ENCODE measurements at places on chromosomes 7 and 10.

GRCh38 chr10:73865107-73865458, 9.3 kb downstream of the CAMK2G start:
- DNase-seq: peak; percentile 52

GRCh38 chr10:70258216-70258615, 25.0 kb upstream of the PPA1 start:
- no peak for DNase-seq

DNA sequence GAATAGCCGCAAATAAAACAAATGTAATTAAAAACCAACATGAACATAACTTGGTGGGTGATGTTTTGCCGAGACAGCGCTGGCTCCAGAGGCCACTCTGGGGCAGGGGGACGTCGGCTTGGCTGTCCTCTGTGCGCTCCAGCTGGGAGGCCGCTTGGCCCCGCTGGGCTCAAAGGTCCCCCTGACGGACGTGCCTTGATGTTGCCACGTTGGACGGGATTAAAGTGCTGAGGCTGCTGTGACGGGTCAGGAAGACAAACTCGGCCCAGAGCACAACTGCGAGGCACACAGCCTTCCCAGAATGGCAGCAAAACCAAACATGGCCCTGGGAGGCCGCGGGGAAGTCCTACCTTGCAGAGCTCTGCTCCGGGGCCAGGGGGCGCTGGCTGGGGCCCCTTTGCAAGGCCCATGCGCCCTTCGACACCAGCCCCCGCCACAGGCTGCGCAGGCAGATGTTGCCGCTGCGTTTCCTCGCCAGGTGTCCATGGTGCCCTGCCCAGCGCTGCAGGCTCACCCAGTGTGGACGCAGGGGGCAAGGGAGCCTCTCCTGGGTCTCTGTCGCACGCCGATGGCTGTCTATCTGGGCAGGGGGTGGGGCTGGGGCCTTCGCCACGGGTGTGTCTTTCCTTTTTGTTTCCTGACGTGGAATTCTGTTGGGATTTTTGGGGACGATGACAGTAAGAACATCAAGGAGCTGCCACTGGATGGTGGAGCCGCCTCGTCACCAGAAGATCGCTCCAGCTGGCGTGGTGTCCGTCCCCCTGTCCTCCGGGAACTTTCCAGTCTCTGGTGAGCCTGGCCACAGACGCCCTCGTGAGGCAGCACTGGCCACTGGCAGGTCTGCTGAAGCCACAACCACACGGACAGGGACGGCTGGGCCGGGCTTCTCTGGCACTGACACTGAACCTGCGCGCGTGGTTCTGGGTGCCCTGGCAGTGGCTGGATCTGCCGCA, 99.6 kb upstream of the DIP2C start:
- DNase-seq: peak; percentile 99

DNA sequence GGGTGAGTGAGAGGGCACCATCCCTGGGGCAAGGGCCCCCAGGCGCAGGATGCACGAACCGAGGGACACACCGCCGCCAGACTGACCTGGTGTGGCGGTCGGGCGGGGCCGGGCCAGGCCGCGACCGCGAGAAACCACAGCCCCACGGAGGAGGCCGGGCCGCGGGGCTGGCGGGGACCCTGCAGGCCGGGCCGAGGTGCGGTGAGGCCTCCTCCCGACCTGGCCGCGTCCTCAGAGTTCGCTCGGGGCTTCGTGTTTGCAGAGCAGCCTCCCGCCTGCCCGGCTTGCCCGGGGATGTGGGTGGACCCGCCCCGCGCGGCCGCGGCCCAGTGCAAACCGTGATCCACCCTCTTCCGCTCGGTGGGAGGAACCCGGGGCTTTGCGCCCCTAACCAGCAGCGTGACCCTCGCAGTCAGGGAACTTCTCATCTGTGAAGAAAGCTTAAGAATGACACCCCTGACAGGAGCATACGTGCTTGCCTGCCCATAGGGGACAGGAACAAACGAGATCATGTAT, 20.6 kb upstream of the HOXA13 start:
- peak; percentile 68 for DNase-seq

- DNase-seq: peak; percentile 94
Observed at GRCh38 chr7:100483722-100484672, at the start of gene NYAP1. NYAP1 (plus strand) TSS chr7:100483927; CDS start chr7:100485312, 1,385 bp downstream.

DNA sequence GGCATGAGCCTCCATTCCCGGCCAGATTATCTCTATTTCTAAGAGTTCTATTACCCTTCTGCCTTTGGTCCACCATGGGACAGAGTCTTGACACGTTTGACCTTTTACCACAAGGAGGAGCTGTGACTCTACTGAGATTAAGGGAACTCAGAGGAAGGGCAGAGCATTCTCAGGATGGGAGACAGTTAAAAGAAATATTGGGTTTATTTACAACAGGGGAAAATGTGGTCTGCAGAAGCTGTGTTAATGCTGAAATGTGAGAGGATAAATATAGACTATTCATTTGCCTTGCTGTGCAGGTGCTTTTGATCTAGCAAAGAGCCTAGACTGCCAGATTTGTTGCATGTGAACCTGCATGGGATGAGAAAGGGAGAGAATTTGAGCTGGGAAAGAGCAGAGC, 45.8 kb upstream of the PRSS58 start:
- no peak for DNase-seq

DNA sequence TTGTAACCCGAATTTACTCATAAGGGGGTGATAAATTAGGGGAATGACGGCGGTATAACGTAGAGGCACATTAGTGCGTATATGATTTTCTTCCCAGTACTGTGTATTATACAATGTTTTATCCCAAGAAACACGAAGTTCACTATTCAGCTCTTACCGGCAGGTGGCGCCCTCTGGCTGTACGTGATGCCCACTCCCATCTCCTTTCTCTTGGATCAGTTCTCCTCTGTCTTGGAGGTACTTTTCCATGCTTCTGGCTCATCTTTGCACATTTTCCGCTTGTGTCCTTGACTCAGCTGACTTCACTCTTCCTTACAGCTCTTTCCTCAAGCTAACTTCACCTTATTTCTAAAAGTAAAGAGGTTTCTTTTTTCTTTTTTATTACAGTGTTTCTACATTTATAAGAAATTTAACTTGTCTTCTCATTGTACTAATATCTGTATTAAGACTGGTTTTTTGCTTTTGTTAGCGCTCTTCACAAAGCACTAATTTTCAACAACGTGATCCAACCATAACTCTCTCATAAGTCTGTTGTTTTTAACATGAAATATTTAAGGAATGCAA, 21.3 kb downstream of the TMEM176B start:
- DNase-seq: no peak

- DNase-seq: peak; percentile 97
Observed at GRCh38 chr10:97713826-97714400, 383 bp downstream of the MARVELD1 start.

- no peak for DNase-seq
Observed at GRCh38 chr10:24622781-24623301, 100.8 kb downstream of the ARHGAP21 start.

DNA sequence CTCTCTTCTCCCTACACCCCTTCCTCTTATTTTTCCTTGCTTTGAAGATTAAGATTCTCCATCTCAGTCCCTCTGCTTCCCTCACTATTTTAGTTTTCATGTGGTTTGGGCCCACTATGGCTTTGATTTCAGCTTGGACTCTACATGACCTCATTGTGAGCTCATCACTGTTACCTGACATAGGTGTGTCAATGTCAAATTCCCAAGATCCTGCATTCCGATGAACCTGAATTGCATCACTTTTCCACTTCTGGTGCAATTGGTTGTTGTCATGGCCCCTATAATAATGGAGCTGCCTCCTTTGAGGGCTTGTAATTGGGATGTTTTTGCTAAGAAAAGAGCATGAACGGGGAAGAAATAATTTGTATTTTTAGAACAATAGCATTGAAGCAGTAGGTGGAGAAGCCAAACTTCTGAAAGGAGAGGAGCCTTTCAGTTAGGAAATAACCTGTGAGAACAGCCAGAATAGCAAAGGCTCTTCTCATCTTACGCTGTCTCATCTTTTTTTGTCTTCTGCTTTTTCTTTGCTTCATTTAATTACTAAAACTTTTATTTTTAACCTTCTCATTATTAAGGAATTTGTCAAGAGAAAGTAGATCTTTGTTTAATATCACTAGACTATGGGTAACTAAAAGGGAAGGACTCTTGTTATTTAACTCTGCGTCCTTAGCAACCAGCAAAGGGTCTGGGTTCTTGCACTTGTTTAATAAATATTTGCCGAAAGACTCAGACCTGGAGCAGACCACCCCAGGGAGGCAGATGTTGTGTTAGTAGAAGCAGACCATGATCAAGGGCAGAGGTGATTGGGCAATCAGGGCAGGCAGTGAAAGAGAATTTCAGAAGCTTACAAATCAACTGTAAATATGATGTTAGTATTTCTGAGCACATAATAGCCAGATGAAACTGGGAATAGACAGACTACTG, 95.4 kb downstream of the TES start:
- DNase-seq: no peak

DNA sequence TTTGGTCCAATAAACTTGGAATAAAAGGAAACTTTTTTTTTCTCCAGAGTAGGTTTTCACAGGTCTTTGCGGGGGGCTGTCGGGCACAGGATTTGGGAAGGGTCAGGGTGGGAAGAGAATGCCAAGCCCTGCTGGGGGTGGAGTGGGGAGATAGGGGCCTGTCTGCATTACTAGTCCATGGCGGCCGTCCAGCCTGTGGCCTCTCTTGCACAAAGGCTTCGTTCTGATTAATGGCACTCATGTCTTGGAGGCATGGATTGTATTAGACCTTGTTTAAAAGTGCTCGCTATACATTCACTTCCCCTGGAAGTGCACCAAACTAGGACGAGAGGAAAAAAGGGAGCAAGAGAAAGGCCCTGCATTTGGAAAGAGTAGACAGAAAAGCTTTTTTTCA, 37.2 kb downstream of the LRMDA start:
- DNase-seq: no peak

DNA sequence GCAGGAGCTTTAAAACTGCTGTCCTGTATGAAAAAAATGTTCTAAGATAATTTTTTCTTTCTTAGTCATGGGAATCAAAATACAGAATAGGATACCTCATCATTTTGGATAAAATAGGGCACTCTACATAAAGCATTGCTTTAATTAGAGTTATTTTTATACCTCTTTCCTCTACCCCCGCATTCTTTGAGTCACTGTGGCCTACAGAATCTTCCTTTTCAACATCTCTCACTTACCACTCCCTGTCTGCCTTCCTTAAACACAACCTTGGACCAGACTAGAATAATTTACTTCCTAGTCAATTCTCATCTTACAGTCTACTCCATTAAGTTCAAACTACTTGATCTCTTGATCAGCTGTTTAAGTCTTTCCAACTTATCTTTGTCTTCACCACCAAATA, 462.3 kb downstream of the PHTF2 start:
- DNase-seq: peak; percentile 86

- DNase-seq: no peak
Observed at GRCh38 chr7:39633563-39634477, 10.4 kb downstream of the RALA start.

DNA sequence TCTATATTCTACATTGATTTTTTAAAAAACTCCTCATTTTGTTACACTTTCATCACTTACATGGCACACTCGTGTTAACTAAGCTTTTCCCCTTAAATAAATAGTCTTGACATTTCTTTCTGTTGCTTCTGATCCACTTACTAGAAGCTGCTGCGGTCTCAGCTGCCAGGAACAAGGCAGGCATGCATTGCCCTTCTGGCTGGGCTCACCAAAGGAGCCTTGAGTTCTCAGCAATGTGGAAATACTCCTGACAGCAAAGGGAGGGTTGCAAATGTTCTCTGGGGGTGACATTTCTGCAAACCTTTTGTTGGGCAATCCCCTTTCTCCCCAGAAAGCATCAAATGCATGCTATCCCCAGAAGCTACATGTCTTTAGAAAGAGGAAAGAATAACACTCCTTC, 350.1 kb downstream of the PRPF18 start:
- DNase-seq: no peak

DNA sequence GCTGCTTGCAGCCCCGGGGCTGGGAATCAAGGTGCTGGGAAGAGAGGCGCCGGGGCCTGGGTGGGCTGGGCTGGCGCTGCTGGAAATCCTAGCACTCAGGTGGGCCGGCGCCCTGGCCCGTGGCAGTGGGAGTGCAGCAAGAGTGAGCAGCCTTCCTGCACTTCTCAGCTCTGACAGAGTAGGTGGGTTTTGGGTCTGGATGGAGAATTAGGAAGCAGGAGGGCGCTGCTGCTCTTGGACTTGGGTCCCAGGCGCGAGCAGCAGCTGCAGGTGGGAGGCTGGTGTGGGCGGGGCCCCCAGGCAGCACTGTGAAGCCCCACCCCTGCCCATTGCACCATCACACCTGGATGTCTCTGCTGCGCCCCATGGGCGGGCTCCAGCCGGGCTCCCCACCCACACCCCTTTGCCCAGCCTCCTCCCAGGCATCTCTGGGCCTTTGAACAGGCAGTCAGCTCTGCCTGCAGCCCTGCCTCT, 6.0 kb downstream of the BRI3 start:
- DNase-seq: peak; percentile 77

DNA sequence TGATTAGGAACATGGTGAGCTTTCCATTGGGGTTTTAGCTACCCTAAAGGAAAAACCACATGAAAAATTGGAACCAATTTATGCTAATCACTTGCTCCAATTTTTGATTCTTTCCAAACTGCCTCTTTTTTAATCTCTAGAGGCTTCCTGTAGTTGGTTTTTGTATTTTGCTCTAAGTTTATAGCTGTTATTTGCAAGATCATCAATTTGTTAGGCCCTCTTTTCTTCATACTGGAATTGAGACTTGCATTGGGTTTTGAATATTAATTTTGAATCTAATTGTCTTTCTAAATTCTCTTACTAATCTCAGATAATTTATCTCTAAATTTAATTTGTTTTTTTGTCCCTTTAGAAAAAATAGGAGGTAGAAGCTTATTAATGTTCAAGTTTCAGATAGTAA, 713.3 kb downstream of the REEP3 start:
- DNase-seq: no peak

DNA sequence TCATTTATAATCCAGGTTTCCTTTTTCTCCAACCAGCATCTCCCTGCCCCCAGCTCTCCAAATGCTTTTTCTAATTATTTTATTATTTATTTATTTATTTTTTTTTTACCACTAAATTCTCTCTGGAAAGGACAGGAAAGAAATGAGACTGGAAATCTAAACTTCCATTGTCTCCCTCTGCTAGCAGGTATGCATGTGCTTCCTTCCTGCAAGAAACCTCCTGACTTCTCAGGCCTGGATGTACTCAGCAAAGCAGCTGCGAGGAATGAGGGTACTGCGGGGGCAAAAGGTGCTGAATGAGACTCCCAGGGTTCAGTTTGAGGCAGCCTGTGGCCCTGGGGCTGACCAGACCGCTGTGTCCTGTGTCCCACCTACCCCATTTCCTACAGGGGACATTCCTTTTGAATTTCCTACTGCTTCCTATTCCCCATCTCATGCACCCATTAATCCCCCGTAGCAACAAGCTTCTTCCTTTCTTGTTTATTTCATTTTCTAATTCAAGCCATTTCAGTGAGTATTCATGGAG, 324.6 kb upstream of the IGFBP3 start:
- DNase-seq: no peak

DNA sequence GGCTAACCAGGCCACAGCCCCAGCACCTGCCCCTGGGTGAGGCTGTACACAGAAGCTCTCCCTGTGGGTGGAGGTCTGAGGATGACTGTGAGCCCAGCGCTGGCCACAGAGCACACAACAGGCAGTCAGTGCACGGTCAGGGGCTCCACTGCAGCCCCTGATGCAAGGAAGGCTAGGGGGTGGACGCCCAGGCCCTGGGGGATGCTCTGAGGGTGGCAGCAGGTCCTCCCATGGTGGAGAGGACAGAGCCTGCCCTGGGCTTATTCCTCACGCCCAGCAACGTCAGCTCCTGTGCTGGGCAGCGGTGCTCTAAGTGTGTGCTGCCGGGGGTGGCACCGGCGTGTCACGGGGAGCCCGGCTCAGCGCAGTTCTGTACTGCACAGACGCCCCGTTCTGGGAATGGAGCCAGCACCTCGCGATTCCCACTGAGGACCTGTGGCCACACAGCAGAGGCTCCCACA, 223.2 kb downstream of the MAD1L1 start:
- peak; percentile 90 for DNase-seq

All from osteoblast (primary cell).